ENCODE measurements at places on chromosomes 1 and 21.

DNA sequence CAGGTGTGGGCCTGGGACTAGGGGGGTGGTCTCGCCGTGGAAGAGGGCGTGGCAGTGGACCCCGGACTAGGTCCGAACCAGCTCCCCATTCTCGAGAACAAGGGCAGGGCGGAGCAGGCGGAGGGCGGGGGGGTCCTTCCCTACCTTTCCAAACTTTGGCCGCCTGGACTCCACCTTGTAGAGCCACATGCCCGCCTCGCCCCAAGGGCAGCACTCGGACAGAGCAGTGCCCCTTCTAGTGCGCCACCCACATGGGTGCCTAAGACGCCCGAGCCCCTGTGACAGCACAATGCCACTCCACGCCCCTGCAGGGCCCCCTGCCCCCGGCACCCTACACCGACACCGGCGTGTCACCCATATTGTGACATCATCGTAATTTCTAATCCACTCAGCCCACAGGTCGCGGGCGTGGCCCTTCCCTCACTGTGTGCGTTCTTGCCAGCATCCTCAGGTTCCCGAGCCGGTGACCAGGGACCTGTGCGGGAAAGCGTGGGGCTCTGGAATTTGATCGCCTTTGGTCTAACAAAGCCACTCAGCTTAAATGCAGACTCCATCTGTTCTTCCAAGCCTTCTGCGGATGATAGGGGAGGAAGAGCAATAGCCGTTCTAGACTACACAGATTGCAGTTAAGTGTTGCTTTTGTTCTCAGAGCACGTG is 553 bp upstream of the STMN1 start:
- DNase-seq, result peak; percentile 72

GRCh38 chr1:117567435-117567834 is 38.4 kb upstream of the TENT5C start:
- DNase-seq, result no peak

- DNase-seq, result no peak
These were observed 6.1 kb downstream of the SLC25A44 start for GRCh38 chr1:156200044-156200443.

DNA sequence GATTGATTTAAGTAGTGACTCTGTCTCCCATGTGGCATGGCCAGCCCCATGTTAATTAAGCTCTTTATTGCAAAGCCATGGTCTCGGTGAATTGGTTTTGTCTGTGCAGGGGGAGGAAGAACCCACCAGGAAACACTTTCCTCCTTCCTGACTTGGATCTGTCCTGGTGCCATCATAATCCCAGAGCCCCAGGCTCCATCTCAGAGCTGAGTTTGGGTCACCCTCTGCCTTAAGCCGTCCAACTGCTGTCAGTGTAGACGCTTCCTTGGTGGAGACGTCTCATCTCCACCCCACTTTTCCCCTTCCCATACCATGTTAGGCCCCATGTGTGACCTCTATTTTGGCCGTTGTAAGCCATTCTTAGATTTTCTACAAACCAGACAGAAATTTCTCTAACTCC is 36.0 kb upstream of the COL6A2 start:
- DNase-seq, result no peak

- no peak for DNase-seq
These were observed 178.7 kb downstream of the MRPL39 start for GRCh38 chr21:25428537-25428936.

- DNase-seq, result no peak
These were observed 8.0 kb upstream of the CCDC190 start for GRCh38 chr1:162868972-162869371.

DNA sequence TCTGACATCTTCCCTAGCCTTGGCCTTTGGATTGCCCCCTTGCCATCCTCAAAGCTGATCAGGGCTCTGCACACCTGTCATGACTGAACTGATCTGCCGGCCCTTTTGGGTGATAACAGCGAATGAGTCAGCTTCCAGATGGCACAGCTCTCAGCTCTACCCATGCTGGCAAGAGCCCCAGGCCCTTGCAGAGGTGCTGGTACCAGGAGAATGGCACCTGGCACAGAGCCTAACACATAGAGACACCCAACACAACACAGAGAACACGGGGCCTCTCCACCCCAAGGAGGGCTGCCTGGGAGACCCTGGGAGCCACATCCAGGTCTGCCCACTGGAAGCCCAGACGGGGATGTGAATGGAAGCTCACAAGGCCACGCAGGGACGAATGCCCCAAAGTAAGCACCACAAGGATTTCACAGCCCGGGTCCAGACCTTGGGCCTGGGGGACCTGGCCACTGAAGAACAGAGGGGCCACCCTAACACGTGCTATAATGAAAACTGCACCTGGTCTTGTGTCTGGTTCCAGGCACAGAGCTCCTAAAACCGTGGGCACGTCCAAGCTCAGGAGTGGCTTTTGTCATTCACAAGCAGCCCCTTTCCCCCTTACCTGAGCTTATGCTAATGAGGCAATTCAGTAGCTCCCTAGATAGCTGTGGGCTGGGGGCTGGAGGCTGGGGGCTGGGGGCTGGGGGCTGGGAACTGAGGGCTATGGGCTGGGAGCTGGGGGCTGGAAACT is 160.5 kb downstream of the NPHP4 start:
- no peak for DNase-seq

GRCh38 chr1:82268826-82269225 is 468.1 kb downstream of the ADGRL2 start:
- no peak for DNase-seq

- DNase-seq, result no peak
These were observed 18.0 kb upstream of the IL20 start for GRCh38 chr1:206847337-206847834.

DNA sequence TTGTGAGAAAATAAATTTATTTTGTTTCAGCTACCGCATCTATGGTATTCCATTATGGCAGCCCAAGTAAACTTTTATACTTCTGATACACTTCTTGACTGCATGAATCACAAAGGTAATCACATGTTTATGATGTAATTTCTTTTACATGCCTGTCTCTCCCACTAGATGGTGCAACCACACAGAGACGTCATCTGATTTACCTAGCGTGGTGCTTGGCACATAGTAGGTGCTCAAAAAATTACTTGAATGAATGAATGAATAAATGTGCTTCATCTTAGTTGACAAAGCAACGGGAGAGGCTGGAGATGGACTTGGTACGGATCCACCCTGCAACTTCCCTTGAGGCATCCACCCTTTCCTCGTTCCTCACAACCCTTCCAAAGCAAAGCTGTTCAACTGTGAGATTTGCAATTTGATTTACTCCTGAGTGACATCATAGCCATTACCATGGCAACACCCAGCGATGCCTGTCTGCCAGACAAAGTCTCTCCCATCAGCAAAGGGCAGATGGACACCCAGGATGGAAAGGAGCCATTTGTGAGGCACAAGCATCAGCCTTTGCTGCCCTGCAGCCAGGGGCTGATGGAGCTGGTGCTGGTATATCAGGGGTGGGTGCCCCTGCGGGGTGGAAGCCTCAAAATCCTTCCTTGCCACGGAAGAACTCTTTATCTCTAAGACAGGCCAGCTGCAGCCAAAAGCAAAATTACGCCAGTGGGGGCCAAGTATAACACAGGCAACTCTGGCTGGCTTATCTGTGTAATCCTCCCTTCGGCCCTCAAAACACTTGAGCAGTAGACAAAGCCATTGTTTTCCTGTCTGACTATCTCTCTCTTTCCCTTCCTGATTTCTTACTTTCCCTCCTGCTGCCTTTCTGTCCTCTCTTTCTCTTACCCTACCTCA is 18.9 kb upstream of the VWA5B1 start:
- DNase-seq, result no peak

- no peak for DNase-seq
These were observed 92.2 kb downstream of the GRIK3 start for GRCh38 chr1:36942148-36942547.

DNA sequence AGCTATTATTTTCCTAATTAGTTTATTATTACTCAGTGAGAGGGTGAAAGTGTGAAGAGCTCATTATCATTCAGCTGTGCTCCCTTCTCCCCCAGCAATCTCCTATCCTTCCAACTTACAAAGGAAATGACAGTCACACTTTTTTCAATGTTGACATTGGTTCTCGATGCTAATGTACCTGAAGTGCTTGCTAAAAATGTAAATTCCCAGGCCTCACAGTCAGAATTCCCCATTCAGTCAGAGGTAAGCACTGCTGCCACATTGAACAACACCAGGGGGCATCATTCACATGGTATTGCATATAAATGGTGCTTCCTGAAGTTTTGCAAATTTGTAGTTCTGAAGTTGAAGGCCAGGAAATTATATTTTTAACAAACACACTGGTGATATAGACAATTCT is 132.7 kb upstream of the FOXD3 start:
- peak; percentile 64 for DNase-seq

DNA sequence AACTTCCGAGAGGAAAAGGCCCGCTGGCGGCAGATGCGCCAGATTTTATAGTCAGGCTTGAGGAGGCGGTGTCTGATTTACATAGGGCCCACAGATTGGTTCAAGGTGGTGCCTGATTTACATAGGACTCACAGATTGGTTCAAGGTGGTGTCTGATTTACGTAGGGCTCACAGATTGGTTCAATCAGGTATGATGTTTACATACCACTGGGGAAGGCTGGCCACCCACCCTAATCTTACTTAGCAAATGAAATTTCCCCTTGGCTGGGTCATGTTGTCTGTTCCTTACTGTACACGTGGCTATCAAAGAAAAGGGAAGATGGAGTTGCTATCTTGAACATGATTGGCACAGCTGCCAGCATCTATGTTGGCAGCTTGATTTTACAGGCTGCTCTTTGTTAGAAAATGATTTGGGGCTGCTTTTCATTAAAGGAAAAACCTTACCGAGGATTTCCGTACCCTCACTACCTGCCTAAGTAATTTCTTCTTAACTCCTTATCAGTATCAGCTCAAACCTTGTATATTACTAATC is 96.3 kb downstream of the SETD4 start:
- DNase-seq, result no peak

DNA sequence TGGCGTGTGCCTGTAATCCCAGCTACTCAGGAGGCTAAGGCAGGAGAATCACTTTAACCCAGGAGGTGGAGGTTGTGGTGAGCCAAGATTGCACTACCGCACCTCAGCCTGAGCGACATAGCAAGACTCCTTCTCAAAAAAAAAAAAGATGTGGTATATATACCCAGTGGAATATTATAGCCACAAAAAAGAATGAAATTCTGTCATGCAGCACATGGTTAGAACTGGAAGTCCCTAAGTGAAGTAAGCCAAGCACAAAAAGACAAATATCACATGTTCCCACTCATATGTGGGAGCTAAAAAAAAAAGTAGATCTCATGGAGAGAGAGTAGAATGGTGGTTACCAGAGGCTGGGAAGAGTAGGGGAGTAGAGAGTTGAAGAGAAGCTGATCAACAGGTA is 18.7 kb downstream of the PSMB4 start:
- DNase-seq, result no peak

DNA sequence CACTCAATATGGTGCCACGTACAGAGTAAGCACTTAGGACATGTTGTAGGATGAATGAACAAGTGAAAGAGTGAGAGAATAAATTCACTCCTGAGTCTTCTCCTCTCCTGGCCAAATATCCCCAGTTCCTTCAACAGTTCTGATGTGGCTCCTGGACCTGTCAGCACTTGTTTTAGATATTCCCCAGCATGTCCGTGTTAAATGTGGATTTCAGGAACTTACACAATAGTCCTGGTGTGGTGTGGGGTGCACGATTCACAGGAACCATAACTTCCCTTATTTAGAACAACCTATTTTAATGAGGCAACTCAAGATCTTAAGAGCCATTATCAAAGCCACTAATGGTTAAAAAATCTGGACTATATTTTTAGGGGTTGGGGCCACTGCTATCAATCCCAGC is 39.0 kb upstream of the MYSM1 start:
- no peak for DNase-seq

GRCh38 chr1:163747261-163747660 is 425.5 kb downstream of the NUF2 start:
- DNase-seq, result no peak
